ENCODE measurements at places on chromosomes 13 and 19.

- no peak for DNase-seq
These were observed 43.4 kb downstream of the TPT1 start for GRCh38 chr13:45297456-45298205.

GRCh38 chr19:1952635-1953034 is 11.7 kb downstream of the CSNK1G2 start:
- DNase-seq = no peak

DNA sequence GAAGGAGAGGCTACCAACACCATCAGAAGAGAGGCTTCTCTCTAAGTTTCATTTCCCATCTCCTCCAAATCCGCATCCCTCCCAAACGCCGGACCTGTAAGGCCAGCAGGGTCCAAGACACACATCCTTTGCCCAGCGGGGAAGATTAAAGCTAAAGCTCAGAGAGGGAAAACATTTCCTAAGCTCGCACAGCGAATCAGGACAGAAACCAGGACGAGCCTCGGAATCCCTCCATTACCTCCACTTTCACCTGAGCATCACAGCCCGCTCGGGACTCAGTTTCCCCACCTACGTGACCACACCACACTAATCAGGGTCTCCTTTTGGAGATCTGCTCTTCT is 711 bp upstream of the FOSB start:
- no peak for DNase-seq

DNA sequence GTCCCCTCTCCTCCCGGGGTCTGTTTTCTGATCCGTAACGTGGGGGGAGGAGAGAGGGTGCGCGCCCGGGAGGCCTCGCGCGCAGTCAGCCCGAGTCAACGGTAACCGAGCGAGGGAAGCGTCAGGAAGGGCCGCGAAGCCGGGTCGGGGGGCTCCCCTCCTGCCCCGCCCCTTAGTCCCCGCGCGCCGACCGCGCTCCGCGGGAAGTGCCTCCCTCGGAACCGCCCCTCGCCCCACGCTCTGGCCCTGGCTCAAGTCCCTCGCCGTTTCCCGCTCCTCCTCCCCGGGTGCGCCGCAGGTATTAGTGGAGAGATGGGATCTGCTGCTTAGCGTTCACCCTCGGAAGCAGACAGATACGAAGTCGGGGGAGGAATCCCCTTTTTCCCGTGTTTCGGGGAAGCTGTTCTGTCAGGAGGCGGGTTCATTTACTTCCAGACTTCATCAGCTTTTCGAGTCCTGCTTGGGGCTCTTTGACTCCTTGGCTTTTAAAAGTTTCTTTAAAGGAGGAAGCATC is 770 bp downstream of the HNRNPM start:
- DNase-seq = peak; percentile 50

DNA sequence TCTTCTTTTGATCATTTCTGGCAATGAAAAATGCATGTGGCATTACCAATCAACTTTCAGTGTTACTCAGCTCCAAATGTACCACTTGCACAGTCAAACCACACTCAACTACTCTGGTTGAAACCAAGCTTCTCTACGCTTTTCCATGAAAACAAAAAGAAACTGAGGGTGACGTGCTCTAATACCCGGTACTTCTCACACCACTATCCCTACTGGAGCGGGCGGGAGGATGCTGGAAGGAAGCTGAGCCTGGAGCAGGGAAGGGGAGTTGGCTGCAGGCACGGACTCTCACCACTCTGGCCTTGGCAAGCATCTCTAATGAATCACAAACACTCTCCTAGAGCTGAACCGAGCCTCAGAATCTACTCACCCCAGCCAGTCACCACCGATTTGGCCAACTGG is 48.2 kb downstream of the STK24 start:
- DNase-seq = peak; percentile 79

DNA sequence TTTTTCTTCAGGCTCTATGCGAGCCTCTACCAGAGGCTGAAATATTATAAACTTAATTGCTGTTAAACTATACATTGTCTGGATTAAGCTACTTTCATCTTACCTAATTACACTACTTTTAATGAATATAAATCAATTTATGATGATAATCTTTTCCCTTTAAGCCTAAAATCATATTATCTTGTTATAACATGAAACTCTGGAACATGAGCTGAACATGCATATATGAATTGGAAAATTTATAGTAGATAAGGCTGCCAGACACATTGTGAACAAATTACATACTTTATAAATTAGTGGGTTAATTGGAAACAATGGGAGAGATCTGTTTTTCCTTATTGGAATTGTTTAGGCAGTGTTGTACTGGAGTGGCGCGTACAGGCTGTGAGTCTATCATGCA is 45.3 kb upstream of the ZDHHC20 start:
- DNase-seq = no peak

GRCh38 chr19:58385891-58386575 is 1.0 kb upstream of the RPS5 start:
- DNase-seq = peak; percentile 39

- no peak for DNase-seq
These were observed 920 bp upstream of the TIMM13 start for GRCh38 chr19:2428321-2428690.

DNA sequence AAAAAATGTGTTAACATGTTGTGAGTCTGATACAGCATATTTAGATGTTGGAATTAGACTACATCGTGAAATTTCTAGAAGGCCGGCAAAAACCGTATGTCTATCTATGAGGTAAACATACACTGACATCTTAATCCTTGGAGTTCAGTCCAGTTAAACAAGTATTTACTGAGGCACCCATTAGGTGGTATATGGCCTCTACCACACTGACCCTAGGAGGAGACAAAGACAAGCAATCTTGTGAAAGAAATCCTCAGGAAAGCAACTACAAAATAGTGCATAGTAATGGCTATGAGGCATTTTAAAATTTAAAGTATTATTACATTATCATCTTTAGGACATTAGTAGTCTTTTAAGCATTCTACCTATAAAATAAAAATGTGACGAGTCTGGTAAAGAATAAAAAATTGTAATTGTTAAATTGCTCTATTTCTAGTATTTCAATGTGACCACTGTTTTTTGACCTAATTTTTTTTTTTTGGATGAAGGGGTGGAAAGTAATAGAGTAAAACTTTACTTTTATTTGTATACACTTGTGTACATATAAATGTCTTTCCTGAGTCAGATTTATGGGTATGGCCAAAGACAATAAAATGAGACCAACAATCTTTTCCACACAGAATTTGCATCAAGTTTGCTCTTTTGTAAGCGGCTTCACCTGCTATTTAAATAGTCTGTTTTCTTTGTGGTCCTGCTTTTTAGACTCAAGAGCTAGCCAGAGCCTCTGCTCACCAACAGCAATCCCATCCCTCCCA is 50.5 kb downstream of the KATNAL1 start:
- DNase-seq = no peak

GRCh38 chr19:29293736-29294342 is 80.9 kb upstream of the UQCRFS1 start:
- DNase-seq = peak; percentile 42

- no peak for DNase-seq
These were observed 16.2 kb downstream of the PPP1R12C start for GRCh38 chr19:55101261-55101660.

DNA sequence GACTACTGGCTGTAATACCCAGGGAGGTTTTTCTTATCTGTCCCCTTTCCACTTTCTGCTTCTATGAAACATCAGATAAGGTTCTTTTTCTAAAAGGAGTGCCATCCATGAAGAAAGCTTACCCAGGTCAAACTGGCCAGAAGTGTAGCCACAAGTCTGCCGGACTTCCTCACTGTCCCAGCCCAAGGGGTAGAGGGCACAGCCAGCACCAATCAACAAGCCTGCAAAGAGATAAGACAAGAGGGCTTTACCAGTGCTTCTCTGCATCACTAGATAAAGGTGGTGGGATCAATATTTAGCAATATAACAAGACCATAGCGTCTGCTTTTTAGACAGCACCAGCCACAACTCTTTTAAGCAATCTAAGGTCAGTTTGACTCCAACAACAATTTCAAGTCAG is 224.7 kb downstream of the LHFPL6 start:
- DNase-seq = no peak

- DNase-seq = no peak
These were observed 9.2 kb upstream of the KANK3 start for GRCh38 chr19:8352134-8352827.

GRCh38 chr13:43838909-43839308 is 40.6 kb downstream of the CCDC122 start:
- no peak for DNase-seq

GRCh38 chr19:1400281-1401137 is 833 bp downstream of the GAMT start:
- no peak for DNase-seq

GRCh38 chr13:36555151-36555986 is 118.5 kb upstream of the SERTM1 start:
- no peak for DNase-seq

- DNase-seq = no peak
These were observed 19.5 kb upstream of the IFT88 start for GRCh38 chr13:20547479-20547908.

- DNase-seq = no peak
These were observed 957 bp downstream of the NUMBL start for GRCh38 chr19:40689339-40690049.

DNA sequence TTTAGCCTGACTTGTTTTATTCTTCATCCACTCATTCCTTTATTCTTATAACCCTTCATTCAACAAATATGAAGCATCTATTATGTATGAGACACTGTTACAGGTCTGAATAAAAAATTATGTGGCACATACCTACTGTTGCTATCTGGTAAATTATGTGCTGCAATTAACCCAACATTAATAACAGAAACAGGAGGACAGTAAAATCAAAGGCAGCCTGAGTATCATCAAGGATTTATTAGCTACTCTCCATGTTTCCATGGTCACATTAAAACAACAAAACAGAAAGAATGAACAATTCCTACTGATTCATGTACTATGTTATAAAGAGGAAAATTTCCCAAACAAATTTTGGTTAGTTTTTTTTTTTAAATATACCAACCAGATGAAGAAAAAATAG is 43.9 kb downstream of the RAP2A start:
- no peak for DNase-seq

DNA sequence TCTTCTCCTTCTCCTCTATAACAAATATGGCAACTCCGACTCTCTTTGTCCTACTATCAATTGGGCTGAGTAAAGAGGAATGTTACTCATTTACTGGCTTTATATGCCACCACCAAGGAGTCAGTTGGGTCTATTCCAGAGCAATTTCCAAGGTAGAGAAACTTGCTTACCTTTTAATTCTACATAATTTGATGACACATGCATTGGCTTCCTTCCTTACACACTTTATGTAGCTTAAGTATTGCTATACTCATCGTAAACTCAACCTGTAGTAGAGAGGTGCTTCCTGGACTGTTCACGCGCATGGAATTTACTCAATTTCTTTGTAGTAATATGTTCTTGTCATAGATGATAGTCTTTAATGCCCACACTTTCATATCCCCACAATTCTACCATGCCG is 160.7 kb downstream of the LMO7 start:
- no peak for DNase-seq

GRCh38 chr13:48641404-48641803 is 12.3 kb upstream of the CYSLTR2 start:
- DNase-seq = no peak

- no peak for DNase-seq
These were observed 16.8 kb downstream of the LHFPL6 start for GRCh38 chr13:39586151-39586550.

DNA sequence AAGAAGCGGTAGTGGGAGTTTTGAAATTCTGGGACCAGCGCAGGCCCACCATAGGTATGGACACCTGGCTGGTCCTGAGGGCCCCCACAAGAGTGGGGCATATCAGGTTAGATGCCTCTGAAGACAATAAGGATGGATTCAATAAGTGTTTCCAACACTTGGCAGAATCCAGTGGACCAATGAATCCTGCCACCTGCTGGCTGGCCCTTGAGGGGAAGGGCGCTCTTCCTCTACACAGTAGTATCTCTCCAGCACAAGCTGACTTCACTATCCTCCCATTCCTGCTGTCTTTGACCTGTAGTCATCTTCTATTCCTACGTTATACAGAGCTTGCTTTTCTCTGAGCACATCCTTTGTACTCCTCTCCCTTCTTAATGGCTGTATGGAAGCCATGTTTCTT is 199.7 kb upstream of the TSHZ3 start:
- no peak for DNase-seq

DNA sequence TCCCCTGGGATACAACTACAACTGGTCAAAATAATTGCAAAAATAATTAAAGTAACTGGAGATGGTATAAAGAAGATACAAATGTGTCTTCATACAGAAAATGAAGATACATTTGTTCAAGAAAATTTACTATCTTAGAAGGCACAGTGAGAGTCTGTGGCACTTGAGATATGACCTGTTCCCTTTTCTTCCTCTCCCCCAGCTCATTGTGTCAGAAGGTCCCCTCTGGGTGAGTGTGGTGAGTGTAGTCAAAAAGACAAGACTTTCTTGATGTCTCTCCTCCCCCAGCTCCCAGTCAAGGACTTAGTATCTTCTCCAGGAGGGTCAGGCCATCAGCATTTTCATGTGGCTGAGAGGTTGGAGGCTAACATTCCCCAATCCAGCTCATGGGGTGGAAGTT is 51.7 kb downstream of the EDNRB start:
- no peak for DNase-seq

- DNase-seq = no peak
These were observed 426.1 kb downstream of the TSHZ3 start for GRCh38 chr19:30923096-30923495.

- no peak for DNase-seq
These were observed 30.6 kb upstream of the ATP1A3 start for GRCh38 chr19:42024622-42025111.

- no peak for DNase-seq
These were observed 405.2 kb upstream of the PRR20A start for GRCh38 chr13:56735537-56735942.

DNA sequence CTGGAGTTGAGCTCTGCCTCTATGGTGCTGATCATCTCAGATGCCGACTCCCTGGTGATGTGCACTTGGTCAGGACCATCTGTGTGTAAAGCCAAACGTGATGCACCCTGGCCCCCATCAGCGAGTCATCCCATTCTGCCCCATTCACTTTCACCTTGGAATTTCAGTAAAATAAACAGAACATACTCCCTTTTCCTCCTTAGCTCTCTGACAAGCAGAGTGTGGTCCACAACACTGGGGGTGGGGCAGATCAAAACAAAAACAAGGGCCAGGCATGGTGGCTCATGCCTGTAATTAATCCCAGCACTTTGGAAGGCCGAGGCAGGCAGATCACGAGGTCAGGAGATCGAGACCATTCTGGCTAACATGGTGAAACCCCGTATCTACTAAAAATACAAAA is 12.3 kb downstream of the CEACAM20 start:
- no peak for DNase-seq

GRCh38 chr19:18251587-18252369 is 22.5 kb downstream of the IQCN start:
- peak; percentile 82 for DNase-seq

DNA sequence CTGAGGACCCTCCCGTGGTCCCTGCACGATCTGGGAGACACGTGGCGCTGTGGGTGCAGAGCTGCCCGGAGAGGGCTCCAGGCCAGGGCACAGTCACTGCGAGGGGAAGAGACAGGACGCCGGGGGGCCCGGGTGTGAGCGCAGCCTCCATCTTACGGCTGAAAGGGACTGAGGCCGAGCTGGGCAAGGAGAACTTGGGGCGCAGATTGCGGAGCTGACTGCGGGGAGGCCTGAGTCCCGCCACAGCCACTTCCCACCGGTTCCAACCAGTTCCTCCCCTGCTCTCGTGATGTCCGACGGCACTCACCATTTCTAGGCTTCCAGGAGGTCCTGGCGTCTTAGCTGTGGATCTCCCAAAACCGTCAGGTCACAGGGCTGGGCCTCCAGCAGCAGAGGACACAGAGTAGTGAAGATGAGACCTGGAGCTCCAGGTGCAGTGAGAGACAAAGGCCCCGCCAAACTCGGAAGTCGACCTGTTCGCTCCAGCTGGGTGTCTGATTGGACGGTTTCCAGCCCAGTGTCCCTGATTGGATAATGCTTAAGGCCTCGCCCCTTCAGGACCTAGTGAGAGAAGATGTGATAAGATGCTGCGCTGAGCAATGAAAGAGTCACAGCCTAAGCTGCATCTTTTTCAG is 4.8 kb upstream of the ZNF253 start:
- DNase-seq = peak; percentile 11

Measured in activated CD4-positive, alpha-beta T cell treated with anti-CD3 and anti-CD28 coated beads, Interleukin-2, Interleukin-4, amounts not matched to agents 100 ng/mL and 50 ng/mL, durations not matched to agents 16 hours and 8 hours (primary cell).